Muscle of back (tissue), 13 donors: ENCODE measurements at places on chromosomes 16 and 17. TPM values are rescaled to one million over a fixed set of nuclear protein-coding genes. Genes with fewer than 3 reads are reported as not detected.

DNA sequence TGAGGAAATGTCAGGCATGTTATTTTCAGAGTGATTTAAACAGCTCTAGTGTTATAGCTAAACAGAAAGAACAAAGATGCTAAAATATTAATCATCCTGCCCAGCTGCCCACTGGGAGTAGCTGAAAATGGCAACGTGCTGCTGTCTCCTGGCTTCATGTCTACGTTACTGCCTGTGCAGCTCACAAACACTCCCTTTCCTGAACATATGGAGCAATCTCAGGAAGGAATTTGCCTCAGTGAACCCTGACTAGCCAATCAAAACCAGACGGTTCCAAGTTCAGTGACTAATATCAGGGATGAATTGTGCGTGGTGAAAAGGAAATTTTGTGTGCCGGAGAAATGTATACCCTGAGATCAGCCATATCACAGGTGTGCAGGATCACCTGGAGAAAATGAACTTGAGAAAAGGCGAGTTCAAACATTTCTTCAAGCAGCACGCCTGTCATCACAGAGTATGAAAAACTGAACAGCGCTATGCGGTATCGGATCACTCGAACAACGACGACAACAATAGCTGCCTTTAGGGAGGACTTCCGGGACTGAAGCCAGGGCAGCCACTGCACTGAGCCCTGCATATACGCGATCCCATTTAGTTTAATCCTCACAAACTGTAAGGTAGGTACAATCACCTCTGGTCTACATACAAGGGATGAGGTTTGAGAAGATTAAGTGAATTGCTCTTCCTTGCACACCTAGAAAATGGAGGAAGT is 110.3 kb downstream of the STX8 start:
- DNase-seq, result no peak

DNA sequence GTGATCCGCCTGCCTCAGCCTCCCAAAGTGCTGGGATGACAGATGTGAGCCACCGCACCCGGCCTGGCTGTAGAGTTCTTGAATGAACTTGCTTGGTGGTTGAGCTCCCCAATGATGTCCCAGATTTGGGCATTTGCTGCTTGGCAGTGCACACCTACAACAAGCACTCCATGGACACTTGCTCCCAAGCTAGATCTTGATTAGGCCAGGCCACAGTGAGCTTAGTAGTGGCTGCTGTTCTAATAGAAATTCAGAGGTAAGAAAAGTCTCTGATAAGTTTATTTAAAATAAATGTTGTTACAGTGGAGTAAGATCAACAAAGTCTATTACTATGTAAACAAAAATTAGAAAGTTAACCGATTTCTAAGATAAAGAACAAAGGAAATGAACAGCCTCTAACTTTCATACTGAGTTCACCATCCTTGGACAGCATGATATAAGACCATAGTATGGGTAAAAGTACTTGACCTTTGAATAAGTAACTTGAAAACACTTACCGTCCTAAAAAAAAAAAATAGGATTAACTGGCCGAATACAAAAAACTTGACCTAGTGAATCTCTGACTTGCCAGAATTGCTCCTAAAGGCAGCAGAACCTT is 951 bp downstream of the TMED6 start:
- no peak for DNase-seq

- no peak for DNase-seq
Observed at GRCh38 chr17:8069587-8069860, 18.0 kb downstream of the ALOX12B start.

- peak; percentile 9 for DNase-seq
Observed at GRCh38 chr17:27762527-27763305, 37.6 kb downstream of the NOS2 start.

- DNase-seq, result no peak
Observed at GRCh38 chr16:70594569-70594968, 51.8 kb upstream of the IL34 start.

Gene GALR2
- not detected for polyA plus RNA-seq

- no peak for DNase-seq
Observed at GRCh38 chr16:88597856-88598491, 27.8 kb downstream of the ZC3H18 start.

GRCh38 chr16:10571354-10571753 is 9.0 kb downstream of the EMP2 start:
- DNase-seq, result no peak

DNA sequence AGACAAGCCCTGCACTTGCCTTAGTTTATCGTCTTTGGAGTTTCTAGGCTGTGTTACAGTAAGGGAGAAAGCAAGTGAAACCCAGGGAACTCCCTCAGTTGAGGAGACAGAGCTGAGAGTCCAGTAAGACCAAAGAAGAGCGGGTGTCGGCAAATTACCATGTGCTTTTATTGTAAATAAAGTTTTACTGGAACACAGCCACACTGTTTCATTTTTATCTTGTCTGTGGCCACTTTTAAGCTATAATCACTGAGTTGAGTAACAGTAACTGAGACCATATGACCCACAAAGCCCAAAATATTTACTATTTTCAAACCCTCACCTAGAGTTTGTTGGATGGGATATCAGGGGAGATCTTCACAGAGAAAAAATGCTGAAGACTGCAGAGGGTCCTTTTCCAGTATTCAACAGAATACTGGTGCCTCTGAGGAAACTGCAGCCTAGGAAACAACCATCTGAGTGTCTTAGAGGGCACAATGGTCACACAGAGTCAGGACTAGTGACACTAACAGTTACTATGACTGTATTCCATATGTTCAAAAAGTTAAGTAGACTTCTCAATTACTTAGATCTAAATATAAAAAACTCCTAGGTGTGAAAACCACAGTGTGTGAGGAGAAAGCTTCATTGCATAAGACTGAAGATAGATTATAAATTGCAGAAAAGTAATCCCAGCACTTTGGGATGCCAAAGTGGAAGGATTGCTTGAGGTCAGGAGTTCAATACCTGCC is 351.1 kb upstream of the TBX2 start:
- DNase-seq, result no peak

Gene DNAAF8
- 0.72 TPM for polyA plus RNA-seq

DNA sequence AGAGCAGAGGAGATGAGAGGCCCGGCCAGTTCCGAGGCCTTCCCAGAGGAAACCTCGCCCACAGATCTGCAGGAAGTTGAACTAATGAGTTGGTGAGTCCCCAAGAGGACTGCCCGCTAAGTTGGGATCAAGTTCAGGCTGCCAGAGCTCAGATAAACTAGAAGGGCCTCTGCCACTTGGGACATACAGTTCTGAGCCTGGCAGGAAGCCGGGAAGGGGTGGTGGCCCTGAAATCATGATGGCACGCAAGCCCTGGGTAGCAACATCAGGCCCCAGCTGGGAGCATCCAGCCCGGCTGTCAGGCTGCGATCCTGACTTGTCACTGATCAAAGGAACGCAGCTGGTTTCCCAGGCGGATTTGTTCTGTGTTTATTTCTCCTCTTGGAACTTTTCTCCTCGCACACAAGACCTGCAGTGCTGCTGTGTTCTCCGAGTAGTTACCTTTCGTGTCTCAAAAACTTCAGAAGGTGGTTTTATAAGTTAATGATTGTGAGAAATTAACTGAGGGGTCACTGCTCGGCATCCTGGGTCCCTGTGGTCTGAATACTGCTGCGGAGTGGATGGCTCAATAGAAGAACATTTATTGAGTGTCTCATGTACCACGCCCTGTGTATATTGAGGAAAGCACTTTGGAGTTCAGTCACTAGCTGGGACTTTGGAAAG is 8.0 kb upstream of the WFDC1 start:
- no peak for DNase-seq

Gene CBFA2T3
- 9.4 TPM for polyA plus RNA-seq

GRCh38 chr17:36717088-36717487 is 115.7 kb downstream of the MRM1 start:
- DNase-seq, result no peak

DNA sequence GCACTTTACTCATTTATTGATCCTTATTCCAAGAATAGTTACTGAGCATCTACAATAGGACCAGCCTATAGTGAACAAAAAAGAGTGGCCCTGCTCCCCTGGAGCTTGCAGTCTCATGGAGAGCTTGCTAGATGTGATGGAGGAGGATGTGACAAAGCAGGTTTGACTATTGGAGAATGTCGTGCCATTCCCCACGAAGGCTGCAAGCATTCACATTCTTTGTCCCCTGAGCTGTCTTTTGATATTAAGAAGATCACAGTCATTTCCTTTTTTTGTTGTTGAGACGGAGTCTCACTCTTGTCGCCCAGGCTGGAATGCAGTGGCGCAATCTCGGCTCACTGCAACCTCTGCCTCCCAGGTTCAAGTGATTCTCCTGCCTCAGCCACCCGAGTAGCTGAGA is 115.0 kb upstream of the ADAMTS18 start:
- no peak for DNase-seq

GRCh38 chr17:50149417-50150353 is 792 bp downstream of the PPP1R9B start:
- no peak for DNase-seq

- no peak for DNase-seq
Observed at GRCh38 chr17:78241277-78242023, 10.0 kb downstream of the TMEM235 start.
